ENCODE measurements at places on chromosomes 4 and X. TPM values are rescaled to one million over a fixed set of nuclear protein-coding genes. Genes with fewer than 3 reads are reported as not detected.

Gene POF1B
- 45.4 TPM for polyA plus RNA-seq

Gene GPR50
- not detected for polyA plus RNA-seq

Gene CACNA1F
- polyA plus RNA-seq = 0.22 TPM

Gene SLC4A4
- polyA plus RNA-seq = 14.8 TPM

GRCh38 chr4:138348055-138348454 is 105.9 kb upstream of the SLC7A11 start:
- DNase-seq = peak; percentile 24

DNA sequence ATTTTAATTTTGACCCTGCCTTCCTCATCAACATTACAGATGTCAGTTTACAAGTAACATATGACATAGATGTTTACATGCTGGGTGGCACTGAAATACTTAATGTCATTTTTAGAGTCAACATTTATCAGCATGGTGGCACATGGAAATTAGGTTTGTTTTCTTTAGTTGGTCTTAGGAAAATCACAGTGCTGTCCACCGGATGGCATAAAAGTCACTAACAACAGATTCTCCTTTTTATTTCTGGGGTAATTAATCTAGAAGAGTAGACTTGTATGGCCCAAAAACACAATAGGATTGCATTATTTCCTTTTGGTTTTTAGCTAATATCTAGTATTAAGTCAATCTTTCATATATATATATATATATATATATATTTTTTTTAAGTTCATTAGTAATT is 88.6 kb upstream of the HHIP start:
- DNase-seq = no peak

DNA sequence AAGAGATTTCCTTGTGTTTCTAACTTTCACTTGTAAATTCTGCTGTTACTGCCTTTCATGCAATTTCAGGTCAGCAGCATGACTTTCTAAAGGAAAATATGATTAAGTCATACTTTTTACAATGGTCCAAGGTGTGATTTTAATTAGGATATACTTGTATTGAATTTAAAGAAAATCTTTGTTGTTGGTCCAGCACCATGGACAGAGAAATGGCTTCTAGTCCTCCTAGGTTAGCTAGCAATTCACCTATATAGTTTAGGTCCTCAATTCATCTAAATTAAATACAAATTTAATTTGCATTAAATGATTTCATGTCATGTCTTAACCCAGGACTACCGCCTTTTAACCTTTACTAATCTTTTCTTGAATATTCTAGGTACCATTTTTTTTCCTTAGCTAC is 304.9 kb upstream of the RPS6KA3 start:
- no peak for DNase-seq
